ENCODE measurements at places on chromosomes 4 and X.
A peak's percentile ranks its signal among the peaks of the same experiment; 100 is the strongest.

DNA sequence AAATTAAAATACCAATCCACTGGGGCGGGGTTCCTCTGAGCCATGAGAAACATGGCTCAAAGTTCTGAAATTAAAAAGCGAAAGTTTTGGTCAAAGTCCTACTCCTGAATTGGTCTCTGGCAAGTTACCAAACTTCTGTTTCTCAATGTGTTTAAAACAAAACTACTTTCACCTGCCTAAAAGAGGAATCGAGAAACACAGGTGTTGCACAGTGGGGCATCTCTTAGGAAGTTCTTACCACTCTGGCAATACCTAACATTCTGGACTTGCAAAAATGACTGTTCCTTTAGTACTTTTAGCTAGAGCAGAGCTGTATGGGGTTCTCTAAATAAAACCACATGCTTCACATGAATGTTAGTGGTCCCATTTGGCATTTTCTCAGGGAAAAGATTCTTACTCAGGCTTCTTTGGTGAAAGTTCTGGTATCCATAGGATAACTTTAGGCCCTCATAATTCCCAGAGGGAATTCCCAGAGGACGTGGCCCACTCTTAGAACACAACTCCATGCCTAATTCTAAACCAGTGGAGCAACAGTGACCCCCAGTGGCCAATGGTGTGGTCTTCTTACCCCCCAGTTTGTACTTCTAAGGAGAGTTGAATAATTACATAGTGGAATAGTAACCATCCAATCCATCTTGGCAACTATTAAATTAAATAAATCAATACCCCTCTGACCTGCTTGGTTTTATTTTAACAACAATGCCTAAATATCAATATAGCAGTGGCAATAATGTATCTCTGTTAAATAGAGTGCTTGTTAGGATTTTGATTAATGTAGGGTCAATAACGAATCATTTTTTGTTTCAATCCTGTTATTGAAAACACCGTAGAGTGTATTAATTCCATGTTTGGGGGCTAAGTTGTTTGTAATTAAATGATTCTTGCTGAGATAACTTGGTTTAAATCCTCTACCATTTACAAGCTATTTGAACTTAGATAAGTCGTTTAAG lies 21.9 kb downstream of the BMP3 start:
- peak; percentile 41 for DNase-seq

DNA sequence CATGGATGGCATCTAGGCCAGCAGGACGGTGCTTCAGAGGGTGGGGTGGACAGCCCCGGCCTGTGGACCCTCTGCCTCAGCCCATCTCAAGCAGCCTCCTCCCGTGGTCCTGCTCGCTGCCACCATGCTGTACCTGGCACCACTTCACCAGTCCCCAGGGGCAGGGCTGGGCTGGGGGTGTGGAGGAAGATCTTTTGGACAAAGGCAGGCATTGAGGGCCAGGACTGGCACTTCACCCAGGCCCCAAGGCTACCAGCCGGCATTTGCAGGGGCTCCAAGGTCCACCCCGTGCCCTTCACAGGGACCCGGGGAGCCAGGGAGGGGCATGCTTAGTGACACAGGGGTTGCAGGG lies 713 bp downstream of the PLXNB3 start:
- no peak for DNase-seq

DNA sequence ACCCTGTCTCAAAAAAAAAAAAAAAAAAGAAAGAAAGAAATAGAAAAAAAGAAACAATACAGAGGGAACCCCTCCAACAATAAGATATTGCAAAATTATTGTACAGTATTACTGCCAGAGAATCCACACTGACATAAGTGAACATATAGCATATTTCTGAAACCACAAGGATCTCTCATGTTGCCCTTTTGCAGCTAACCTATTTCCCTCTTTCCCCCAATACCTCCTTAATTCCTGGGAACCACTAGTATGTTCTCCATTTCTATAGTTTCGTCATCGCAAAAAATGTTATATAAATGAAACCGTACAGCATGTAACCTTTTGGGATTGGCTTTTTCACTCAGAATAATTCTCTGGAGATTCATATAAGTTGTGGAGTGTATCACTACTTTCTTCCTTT lies 20.0 kb upstream of the BMP2K start:
- no peak for DNase-seq

- no peak for DNase-seq
Measured at GRCh38 chr4:69039071-69039470, 57.2 kb upstream of the UGT2B7 start.

GRCh38 chr4:2923141-2923551 lies 40.1 kb downstream of the NOP14 start:
- DNase-seq, result no peak

DNA sequence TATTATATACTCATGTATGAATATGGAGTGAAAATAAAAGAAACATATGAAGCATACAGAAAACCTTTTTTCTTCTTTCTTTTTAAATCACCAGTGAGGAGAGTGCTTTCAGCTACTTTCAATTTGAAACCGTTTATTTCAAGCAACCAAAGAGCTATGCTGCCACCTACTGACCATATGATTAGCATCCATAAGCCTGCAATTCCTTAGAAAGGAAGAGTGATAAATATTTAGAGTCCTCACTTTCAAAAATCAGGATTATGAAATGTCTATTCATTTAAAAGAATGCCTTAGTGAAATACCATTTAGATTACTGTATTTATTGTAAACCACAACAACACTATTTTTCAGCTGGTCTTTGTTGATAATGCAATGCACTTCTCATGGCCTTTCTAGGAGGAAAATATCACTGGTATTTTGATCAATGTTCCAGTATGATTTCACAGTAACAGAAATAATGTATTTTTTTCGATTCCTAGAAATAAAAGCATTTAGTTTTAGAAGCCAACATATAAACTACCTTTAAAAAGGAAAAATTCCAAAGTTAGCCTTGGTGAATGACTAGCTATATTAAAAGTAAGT lies 667.6 kb downstream of the PCDH18 start:
- DNase-seq, result peak; percentile 80
